ENCODE measurements at places on chromosomes 5 and 9.
A peak's percentile ranks its signal among the peaks of the same experiment; 100 is the strongest.

GRCh38 chr5:56190497-56190896, 42.6 kb downstream of the ANKRD55 start:
- DNase-seq: no peak

- peak; percentile 99 for DNase-seq
Observed at GRCh38 chr9:8095672-8096086, 296.1 kb upstream of the DMAC1 start.

DNA sequence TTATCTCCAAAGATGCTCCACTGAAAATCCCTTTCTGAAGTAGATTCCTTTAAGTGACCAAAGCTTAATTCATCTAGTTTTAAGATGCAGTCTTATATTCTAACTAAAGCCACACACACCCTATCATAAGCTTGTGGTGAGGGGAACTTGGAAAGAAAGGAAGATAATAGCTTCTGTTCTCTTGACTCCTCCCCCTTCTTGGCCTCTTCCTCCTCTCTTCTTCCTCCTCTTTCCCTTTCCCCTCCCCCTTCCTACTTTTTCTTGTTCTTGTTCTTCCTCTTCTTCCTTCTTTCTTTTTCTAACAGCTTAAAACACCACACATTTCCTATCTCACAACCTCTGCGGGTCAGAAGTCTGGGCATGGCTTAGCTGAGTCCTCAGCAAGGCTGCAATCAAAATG, 23.5 kb downstream of the IL7R start:
- DNase-seq: no peak

GRCh38 chr9:86324901-86325300, 29.3 kb downstream of the TUT7 start:
- no peak for DNase-seq

DNA sequence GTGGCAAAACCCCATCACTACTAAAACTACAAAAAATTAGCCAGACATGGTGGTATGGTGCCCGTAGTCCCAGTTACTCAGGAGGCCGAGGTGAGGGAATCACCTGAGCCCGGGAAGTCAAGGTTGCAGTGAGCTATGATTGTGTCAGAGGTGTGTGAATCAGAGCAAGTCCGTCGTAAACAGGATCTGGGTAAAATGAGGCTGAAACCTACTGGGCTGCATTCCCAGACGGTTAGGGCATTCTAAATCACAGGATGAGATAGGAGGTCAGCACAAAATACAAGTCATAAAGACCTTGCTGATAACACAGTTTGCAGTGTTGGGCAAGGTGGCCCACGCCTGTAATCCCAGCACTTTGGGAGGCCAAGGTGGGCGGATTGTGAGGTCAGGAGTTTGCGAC, 1.9 kb upstream of the CLTB start:
- no peak for DNase-seq

- no peak for DNase-seq
Observed at GRCh38 chr9:115196919-115197318, 79.0 kb upstream of the TNC start.

DNA sequence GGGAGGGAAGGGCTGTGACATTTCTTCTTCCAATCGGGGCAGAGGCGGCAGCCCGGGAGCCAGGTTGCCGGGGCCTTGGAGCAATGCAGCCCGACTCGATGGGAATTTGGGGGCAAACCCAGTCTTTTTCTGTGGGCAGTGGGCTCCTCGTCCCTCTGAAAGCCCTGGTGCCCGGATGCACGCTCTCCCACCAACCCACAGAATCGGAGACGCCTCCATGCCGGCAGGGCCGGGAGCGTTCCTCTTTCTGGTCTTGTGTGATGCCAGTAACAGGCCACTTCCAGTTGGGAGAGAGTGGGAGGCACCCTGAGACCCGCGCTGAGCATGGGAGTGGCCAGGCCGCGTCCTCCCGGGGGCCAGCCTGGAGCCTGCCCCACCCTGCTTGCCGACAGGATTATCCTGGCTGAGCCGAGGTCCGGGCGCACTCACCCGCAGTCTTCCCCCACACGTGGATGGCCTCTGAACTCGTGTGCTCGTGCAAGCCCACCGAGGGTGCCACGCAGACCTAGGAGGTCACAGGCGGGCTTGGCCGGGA, 17.8 kb downstream of the OLFM1 start:
- no peak for DNase-seq

GRCh38 chr5:87944553-87945285, 323.9 kb downstream of the TMEM161B start:
- DNase-seq: peak; percentile 76

- DNase-seq: no peak
Observed at GRCh38 chr9:40927851-40928802, 200.4 kb downstream of the FOXD4L6 start.

DNA sequence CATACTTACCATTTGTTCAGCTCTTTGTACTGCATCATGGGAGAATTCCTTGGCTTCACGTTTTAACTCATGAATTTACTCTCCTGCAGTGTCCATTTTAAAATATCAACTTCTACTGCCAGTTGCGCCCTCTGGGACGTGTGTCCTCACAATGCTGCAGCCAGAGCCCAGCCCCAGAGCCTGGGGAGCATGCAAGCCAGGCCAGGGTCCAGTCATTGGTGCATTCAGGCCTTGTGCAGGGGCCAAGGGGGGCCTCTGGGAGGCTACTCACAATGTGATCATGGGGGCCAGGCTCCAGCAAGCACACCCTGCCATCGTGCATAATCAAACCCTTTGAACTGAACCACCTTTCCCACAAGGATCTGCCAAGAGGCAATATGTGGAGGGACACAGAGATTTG, 105.6 kb upstream of the CCDC112 start:
- no peak for DNase-seq

GRCh38 chr9:132154863-132155567, 6.8 kb upstream of the NTNG2 start:
- no peak for DNase-seq

GRCh38 chr9:136552117-136552703, 6.4 kb upstream of the NOTCH1 start:
- DNase-seq: no peak

GRCh38 chr9:33415501-33416038, 13.2 kb upstream of the AQP7 start:
- DNase-seq: no peak

GRCh38 chr9:127244609-127245601, 19.7 kb upstream of the GARNL3 start:
- peak; percentile 87 for DNase-seq

DNA sequence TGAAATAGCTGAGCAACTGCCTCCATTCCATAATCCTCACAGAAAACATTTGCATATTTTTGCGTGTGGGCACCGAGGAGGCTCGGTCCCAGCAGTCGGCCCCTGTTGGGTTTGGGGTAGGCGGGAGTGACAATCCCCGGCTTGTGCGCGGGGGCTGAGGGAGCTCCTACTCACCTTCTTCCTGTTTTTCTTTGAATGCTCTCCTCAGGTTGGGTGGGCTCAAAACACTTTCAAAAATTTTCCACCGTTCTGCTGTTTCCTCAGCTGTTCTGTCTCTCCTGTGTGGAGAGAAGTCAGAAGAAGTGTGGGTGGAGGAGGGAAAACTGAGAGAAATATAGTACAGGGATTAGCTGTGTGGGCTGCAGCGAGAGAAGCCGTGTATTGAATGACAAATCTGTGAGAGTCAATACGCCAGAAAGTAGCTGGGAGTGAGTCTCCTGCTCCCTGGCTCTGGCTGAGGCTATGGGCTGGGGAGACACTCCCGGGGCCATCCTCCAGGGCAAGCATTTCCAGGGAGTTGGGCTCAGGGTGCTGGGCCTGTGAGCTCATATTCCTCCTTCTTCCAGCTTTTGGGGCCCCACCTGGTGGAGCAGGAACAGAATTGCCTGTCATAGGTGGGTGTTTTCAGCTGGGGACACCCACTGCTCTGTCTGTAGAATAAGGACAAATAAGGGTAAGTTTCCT, 84.7 kb downstream of the CMYA5 start:
- no peak for DNase-seq

GRCh38 chr9:18638371-18639249, 164.7 kb downstream of the ADAMTSL1 start:
- no peak for DNase-seq

DNA sequence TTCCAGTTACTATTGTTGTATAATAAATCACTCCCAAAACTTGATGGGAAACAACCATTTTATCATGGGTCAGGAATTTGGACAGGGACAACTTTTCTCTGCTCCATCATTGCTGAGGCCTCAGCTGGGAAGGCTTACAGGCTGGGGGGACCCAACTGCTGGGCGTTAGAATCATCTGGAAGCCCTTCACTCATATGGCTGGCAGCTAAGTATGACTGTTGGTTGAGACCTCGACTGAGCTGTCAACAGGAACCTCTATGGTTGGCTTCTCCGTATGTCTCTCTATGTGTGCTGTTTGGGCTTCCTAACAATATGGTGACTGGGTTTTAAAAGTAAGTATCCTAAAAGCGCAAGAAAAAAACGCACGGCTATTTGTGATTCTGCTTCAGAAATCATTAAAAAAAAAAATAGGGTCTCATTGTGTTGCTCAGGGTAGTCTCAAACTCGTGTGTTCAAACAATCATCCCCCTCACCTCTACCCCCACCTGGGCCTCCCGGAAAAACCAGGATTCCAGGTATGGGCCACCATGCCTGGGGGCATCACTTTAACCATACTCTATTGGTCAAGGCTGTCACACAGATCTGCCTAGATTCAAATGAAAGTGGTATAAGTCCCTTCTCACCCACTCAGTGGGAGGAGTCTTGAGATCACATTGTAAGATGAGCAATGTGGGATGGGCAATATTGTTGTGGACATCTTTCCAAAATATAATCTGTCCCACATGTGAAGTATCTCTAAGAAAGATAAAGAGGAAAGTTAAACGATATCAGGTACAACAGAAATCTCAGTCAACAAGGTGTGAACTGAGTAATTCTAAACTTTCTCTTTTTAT, 15.2 kb downstream of the FNBP1 start:
- no peak for DNase-seq

GRCh38 chr5:44827681-44828080, 18.9 kb downstream of the MRPS30 start:
- DNase-seq: no peak

- no peak for DNase-seq
Observed at GRCh38 chr9:116100711-116101121, 52.9 kb upstream of the PAPPA start.
